Natural killer cell (primary cell): ENCODE measurements at places on chromosomes 11 and 22.

DNA sequence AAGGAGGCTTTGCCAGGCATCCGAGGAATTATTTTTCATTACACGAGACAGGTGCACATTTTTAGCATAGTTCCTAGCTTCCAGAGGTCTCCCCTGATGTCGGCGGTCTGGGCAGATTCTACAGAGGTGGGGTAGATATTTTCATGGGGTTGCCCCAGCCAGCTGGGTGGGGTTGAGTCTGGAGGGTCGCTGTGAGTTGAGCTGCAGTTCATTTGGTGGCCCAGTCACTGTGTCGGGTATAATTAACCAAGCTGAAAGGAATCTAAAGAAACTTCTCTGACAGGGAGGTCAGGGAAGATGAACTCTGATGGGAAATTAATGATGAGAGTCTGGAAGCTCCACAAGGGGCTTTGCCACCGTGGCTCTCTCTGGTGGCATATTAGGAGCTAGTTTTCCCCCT is 233.7 kb upstream of the NAV2 start:
- DNase-seq = no peak

DNA sequence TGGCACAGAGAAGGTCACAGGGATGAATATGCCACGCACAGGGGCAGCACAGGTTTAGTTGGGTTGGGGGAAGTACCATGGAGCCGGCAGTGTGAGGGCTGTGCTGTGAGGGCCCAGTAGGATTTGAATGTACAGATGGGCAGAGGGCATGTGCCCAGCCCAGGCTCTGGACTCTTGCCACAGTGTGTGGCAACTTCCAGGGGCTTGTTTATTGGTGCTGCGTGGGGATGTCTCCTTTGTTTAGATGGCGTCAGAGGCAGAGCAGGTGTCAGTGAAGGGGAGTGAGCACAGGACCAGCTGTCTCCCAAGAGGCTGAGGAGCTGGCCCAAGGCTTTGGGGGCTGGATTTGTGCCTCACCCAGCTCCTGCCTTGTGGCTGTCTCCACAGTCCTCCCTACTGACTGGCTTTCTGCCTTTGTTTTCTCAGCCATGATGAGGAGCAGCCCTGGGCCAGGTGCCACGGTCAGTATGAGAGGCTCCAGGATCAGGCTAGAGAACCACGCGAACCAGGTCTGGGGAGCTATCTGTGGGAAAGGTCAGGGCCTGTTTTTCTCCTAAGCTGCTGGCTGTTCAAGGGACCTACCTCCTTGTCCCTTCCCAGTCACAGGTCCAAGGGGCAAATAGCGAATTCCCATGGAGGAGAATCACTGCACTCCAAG is 21.9 kb downstream of the SUN2 start:
- DNase-seq = no peak

DNA sequence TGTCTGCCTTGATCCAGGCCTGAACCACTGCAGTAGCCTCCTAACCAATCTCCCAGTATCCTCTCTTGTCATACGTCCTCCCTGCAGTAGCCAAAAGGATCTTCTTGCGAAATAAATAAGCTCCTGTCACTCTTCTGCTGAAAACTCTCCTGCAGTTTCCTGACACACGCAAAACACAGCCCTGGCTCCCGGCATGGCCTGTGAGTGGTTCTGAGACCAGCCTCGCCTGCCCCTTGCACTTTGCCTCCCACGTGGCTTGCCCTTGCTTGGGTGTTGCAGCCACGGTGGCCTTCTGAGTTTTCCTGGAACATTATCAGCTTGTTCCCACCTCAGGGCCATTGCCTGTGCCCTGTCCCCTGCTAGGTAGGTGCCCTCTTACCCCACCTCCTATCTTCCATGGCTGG is 7.2 kb downstream of the ZC3H7B start:
- no peak for DNase-seq

- no peak for DNase-seq
These were observed 173.5 kb downstream of the TTC28 start for GRCh38 chr22:28506150-28506535.

DNA sequence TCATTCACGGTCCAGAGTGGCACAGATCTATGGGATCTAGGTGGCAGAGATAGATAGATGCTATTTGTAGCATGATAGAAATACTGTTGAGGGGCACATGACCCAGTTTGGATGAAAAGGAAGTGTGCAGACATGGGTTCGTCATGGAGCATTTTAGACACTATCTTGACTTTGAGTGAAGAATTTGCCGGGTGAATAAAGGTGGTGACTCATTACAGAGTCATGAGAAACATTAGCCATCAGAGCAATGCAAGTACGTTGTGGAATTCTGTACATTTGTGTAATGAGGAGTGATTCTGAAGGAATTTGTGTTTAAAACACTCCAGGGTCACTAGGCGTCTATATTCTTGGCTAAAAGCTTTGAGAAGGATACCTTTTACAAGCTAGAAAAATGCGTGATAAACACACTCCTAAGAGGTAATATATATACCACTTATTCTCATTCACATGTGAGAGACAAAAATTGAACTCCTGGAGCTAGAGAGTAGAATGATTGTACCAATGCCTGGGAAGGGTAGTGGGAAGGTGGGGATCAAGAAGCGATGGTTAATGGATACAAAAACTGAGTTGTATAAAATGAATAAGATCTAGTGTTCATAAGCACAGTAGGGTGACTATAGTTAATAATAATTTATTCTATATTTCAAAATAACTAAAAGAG is 593.7 kb upstream of the LUZP2 start:
- no peak for DNase-seq

DNA sequence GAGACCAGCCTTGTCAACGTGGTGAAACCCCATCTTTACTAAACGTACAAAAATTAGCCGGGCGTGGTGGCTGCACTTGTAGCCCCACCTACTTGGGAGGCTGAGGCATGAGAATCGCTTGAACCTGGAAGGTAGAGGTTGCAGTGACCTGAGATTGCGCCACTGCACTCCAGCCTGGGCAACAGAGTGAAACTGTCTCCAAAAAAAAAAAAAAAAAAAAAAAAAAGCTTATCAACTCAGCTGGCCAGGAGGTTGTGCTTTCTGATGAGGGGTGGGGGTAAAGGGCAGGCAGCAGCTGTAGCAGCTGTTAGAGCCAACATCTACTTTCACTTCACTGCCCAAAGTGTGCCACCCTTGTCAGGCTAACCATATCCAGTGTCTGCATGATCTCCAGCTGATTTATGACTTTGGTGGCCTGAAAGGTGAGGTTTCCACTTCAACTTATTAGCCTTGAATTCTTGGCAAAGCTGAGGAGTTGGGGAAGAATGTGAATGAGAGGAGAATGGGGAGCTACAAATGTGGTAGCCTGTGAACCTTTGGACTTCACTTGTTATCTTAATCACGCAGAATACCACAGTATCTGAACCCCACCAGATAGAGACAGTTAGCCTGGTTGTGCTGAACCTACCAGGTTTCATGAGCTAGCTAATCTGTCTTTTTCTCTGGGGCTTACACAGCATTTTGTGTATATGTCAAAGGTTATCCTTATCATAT is 19.6 kb downstream of the RNF121 start:
- no peak for DNase-seq

- DNase-seq = no peak
These were observed 509.8 kb downstream of the BUD13 start for GRCh38 chr11:116263019-116263418.

DNA sequence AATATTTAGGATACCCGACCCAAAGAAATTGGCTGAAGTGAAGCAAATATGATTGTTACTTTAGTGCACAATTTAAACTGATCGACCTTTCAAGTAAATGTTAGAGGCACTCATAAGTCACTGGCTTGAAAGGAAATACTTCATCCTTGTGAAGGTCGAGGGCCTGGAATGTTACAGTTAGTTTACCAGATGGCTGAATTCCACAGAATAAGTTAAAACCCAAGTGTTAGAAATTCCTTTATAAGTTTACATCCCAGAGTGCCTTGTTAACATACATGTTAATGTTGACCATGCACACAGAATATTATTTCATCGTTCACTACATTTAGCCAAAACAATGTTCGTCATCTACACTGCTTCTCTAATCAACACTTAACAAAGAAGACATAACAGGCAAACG is 235.5 kb upstream of the ANO3 start:
- DNase-seq = no peak

DNA sequence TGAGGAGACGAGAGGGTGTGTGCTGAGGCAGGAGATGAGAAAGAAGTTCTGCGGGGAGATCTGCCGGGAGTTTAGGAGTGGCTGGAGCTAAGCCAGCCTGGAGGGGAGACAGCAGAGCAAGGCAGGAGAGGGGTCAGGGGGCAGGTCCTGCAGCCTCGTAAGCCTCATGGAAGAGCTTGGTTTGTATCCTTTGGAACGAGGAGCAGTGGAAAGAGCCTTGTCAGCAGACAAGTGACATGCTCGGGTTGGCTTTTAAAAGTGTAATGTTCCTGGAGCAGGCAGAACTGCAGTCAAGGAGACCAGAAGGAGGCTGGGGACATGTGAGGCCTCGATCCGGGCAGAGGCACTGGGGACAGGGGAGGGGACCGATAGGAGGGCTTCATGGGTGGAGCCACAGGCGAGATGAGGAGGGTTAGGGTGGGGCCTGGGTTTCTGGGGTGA is 21.4 kb upstream of the TUB start:
- no peak for DNase-seq

- no peak for DNase-seq
These were observed 7.9 kb downstream of the FOXR1 start for GRCh38 chr11:118979434-118979833.

- no peak for DNase-seq
These were observed 20.7 kb upstream of the EMID1 start for GRCh38 chr22:29184849-29185490.

GRCh38 chr11:102522312-102523188 is 8.0 kb downstream of the MMP7 start:
- DNase-seq = no peak

DNA sequence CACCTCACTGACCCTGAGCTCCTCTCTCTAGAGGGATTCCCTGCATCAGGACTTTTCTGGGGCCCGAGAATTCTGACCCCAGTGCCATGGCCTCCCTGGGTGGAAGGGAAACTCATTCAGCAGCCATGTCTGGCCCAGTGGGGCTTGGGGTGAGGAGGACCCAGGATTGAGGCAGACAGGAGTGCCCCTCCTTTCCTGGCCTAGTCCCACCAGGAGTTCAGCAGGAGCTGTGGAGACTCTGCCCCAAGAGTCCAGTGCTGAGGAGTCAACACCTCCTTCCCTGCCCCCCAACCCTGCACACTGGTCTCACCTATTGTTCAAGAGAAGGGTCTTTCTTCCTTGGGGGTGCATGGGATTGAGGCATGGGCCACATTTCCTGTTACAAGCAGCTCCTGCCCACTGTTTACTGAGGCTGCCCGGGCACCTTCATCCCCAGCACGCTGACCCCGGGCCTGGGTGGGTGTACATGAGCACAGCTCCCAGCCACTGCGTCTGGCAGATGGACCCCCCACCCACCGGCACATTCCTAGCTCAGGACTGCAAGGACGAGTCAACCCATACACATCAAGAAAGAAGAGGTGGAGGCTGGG is 33.9 kb downstream of the ALX4 start:
- no peak for DNase-seq

- DNase-seq = peak; percentile 65
These were observed 21.3 kb downstream of the IZUMO1R start for GRCh38 chr11:94325681-94326080.
